ENCODE measurements at places on chromosomes 12 and 14.
A peak's percentile ranks its signal among the peaks of the same experiment; 100 is the strongest.

GRCh38 chr12:23376238-23376637 is 573.2 kb downstream of the SOX5 start:
- no peak for DNase-seq

DNA sequence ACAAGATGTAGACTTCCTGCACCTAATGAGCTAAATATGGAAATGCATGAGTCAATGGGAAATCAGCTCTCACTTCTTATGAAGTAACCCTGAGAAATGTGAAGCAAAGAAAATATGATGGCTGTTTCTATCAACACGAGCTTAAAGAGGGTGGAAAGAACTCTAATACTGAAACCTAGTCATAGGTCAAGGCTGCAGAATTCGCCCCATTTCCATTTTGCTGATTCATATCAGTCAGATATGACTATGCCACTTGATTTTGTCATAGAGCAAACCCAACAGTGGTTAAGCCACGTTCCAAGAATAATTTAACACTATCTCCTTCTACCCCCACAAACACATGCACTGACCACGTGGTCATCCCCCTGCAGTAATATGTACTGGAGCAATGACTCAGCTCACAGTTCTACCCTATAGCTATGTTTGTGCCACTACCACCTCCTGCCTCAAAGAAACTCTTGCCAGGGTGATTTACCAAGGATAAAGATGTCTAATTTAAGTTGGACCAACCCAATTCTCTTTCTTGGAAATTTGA is 157.5 kb downstream of the TMTC3 start:
- DNase-seq = no peak

DNA sequence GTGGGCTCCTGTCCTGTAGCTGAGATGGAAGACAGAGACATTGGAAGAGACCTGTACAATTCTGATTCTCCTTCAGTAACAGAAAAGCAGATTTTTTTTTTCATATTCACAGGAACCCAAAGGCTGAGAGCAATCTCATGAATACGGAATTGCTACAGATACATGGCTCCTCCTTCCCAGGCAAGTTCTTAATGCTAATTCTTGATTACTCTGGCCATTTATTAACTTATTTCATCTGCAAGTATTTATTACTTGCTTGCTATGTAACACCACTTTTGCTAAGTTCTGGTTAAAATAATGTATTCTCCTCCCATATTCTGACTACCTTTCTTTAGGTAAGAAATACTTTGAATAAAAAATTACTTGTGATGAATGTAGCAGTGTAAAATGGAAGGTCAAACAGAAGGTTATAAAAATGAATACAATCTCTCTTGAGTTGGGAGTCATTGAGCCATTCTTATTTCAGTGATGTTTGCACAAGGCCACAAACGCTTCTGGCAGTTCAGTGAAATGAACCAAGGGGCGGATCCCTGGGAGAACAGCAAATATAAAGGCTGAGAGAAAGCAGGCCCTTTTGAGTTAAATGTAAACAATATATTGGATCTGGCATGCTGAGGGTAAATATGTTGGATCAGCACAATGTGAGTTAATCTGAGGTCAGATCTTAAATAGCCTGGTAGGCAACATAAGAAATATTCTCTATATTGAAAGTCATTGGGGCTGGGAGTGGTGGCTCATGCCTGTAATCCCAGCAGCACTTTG is 37.6 kb downstream of the MUCL1 start:
- no peak for DNase-seq

DNA sequence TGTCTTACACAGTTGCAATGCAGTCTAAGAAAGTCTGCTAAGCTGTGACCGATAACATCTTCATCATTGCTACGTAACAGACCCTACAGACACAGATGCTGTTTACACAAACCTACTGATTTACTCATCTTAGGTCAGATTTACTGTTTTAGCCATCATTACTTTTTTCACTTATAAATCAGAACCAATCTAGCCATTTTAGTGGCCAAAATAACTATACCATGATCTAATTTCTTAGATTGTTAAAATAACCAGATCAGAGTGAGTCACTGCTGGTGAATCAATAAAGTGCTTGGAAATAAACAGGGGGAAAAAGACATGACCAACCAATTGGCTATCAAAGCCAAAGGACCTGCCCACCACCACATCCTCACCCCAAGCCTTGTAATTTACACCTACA is 57.0 kb upstream of the FOXN3 start:
- DNase-seq = no peak

- DNase-seq = no peak
These were observed 93.8 kb downstream of the CPSF2 start for GRCh38 chr14:92215579-92215978.

GRCh38 chr14:105067140-105067968 is 2.1 kb upstream of the GPR132 start:
- no peak for DNase-seq

DNA sequence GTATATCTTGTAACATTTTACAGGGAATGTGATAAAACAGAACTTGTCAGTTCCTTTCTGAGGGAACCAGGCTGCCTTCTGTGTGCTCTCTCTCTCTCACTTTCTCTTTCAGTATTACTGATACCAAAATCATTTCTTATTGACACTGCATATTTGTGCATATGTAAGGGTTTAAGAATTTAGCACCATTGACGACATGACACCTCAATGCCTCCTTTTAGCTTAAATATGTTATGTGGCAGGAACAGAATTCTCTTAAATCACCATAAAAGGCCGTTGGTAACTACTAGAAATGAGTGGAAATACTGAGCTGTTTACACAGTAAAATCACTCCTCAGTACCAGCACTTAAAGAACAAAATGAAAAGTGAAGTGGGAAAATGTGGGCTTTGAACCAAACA is 457.7 kb upstream of the SYT1 start:
- no peak for DNase-seq

GRCh38 chr14:97377550-97377949 is 580.4 kb downstream of the VRK1 start:
- no peak for DNase-seq

DNA sequence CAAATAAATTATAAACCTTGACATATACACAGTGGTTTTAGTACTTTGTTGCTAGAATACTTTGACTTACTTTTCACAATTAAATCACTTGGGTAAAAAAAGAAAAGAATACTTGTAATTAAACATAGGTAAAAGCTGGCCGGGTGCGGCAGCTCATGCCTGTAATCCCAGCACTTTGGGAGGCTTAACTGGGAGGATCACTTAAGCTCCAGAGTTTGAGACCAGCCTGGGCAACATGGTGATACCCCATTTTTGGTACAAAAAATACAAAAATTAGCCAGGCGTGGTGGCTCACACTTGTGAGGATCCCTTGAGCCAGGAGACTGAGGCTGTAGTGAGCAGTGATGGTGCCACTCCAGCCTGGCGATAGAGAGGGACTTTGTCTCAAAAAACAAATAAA is 7.8 kb downstream of the STX2 start:
- DNase-seq = no peak

DNA sequence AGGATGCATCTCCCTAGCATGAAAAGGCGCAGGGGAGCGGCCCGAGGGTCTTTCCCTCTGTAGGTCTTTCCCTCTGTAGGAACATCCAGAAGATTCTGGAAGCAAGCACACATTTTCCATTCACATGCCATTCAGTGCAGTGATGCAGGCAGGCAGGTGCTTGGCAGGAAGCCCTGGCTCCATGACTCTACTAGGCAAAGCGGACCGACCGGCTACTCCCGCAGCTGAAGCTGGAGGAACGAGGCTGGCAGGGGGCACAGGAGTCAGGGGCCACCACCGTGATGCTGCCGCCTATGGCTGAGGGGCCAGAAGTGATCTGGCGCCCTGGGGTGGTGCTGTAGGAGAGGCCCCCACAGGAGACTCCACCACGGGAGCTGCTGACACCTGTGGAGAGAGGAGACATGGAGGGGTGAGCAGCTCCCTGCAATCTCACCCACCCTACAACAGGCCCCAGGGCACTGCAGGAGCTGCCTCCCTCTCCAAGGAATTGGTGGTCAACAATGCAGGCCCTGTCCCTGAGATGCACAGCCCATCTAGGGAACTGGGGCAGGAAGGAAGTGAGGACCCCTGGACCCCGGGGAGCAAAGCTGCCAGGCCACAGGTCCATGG is 6.5 kb downstream of the KRT85 start:
- DNase-seq = peak; percentile 40

GRCh38 chr12:28057856-28058615 is 85.5 kb upstream of the PTHLH start:
- DNase-seq = no peak

GRCh38 chr12:23795494-23795893 is 154.0 kb downstream of the SOX5 start:
- DNase-seq = peak; percentile 22

GRCh38 chr12:46617167-46617566 is 208.6 kb downstream of the SLC38A4 start:
- DNase-seq = no peak

- no peak for DNase-seq
These were observed 87.2 kb upstream of the FGD4 start for GRCh38 chr12:32312049-32312670.

DNA sequence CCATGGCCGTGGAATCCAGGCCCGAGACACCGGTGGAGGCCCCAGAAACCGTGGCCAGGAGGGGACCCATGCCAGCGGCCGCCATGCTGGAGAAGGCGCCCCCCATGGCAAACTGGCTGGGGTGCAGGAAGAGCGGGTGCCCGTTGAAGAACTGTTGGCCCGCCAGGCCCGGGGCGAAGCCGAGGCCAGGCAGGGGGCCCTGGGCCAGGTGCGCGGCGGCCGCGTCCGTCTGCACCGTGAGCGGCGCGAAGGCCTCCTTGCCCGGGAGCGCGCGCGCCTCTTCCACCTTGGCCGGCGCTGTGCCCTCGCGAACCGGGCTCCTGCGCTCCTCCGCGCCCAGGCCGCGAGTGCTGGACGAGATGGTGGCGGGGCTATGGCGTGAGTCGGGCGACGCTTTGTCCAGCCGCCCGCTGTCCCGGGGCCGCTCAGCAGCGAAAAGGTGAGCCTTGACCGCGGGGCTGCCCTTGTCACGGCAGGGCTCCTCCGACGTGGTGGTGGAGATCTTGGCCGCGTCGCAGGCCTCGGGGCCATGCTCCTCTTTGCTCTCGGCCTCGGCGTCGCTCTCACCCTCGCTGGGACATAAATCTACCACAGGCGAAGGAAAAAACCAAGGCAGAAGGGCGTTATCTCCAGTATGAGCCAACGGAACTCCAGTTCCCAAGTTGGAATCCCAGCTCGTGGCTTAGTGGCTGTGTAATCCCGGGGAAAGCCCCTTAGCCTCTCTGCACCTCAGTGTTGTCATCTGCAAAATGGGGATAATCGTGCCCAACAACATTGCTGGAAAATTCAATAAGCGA is 9.5 kb downstream of the TBX3 start:
- no peak for DNase-seq

DNA sequence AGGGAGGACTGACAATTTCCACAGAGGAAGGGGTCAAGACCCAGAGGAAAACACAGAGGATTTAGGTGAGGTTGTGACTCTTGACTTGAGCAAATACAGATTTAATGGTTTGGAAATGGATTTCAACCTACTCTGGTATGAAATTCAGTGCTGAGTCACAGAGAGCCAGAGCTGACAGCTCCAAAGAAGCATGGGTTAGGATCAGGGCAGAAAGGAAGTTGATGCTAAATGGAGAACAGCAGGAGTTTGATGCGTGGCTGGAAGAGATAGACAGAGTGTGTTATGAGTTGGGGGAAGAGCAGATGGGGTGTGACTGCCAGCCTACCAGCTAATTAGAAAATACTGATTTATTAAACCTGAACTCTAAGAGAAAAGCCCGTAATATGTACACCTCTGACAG is 272.6 kb downstream of the FOXG1 start:
- no peak for DNase-seq

- no peak for DNase-seq
These were observed 20.9 kb downstream of the SYNE3 start for GRCh38 chr14:95495538-95496025.

GRCh38 chr12:92721130-92721529 is 18.3 kb downstream of the PLEKHG7 start:
- DNase-seq = no peak

DNA sequence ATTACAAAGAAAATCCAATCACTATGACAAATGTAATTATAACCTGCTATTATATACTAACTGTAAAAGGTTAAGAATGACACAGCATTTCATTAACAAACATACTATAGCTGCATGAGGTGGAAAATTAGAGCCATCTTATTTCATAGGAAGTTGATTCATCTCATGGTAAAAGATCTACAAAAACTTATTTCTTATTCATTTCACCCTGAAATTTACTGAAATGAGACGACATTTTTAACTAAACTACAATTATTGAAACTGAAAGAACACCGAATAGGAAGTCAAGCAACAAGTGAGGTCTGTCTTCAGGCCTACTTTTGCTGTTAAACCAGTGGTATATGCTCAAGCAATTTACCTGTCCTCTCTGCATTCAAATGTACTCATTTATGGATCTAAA is 87.2 kb downstream of the CEP83 start:
- DNase-seq = no peak

DNA sequence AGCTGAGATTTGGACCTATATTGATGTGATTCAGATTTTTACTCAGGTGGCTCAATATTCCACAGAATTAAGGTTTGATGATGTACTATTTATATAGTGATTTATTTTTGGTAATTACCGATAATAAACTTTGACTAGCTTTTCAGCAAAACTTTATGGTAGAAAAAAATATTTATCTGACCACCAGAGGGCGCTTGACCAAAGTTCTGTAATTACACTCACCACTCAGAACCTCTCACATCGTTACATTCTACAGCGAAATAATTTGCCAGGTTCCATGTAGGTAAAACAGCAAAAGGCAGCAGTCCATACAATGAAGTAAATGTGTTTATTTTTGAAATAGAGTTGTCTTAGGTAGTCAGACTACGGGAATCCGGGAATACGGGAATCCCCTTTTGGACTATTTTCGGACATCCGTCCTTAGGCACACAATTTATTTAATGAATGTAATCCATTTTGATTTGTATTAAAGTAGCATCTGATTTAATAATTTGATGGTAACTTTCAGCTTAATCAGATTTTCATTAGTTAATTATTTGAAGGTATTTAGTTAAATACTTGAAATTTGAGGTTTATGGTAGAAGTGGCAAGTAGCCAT is 143.0 kb upstream of the DDHD1 start:
- no peak for DNase-seq

Measured in femur (tissue), 1 donor.